Non-pigmented ciliary epithelial cell (primary cell): ENCODE measurements at places on chromosomes 7 and 10.

GRCh38 chr7:50779427-50779826, 3.3 kb downstream of the GRB10 start:
- DNase-seq: no peak

- no peak for DNase-seq
These were observed 31.0 kb upstream of the GPR26 start for GRCh38 chr10:123635131-123635530.

GRCh38 chr7:55534262-55534915, 37.9 kb downstream of the VOPP1 start:
- DNase-seq: peak; percentile 20

DNA sequence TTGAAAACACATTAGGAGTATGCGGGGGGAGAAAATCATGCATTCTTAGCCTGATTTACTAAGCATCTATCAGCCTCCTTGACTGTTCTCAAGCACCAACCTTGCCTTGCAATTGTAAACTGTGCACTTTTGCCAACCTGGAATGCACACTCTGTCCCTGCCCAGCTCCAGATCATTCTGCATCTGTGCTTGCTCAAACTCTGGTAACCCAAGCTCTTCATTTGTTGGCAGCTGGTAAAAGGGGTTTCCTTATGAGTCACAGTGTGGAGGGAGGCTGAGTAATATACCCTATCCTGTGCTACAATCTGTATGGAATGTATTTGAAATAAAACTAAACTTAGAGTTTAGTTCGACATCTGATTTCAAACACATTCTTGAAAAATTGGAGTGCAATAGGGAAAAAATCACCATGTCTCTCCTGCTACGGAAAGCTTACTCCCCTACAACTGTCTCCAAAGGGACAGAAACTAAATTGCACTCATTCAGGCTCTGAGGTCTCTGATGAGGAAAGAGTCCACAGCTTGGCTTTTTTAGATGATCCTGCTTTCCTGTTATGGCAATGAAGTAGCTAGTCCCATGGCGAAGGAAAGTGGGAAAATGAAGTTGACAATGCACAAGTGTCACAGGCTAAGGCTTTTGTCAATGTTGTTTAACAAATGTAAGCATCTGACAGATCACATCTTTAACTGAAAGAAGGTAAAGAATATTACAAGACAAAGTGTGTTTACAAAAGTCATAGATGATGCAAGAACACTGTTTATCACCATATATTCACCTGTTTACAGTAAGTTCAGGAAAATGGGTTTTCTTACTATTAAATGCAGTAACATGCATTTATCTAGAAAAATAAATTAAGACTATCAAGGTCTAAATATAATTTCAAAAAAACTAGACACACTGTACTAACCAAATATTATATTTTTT, 61.9 kb downstream of the TES start:
- DNase-seq: peak; percentile 92

GRCh38 chr10:110936757-110937156, 17.4 kb downstream of the SHOC2 start:
- no peak for DNase-seq

- DNase-seq: peak; percentile 2
These were observed 258.9 kb upstream of the NPY start for GRCh38 chr7:24025094-24025493.

- DNase-seq: no peak
These were observed 4.4 kb downstream of the UNCX start for GRCh38 chr7:1236831-1237701.

- DNase-seq: no peak
These were observed 795 bp downstream of the LHFPL3 start for GRCh38 chr7:104328970-104329825.
